RPMI7951 (cell line): ENCODE measurements at places on chromosomes 5 and 9. TPM values are rescaled to one million over a fixed set of nuclear protein-coding genes. Genes with fewer than 3 reads are reported as not detected.
A peak's percentile ranks its signal among the peaks of the same experiment; 100 is the strongest.

DNA sequence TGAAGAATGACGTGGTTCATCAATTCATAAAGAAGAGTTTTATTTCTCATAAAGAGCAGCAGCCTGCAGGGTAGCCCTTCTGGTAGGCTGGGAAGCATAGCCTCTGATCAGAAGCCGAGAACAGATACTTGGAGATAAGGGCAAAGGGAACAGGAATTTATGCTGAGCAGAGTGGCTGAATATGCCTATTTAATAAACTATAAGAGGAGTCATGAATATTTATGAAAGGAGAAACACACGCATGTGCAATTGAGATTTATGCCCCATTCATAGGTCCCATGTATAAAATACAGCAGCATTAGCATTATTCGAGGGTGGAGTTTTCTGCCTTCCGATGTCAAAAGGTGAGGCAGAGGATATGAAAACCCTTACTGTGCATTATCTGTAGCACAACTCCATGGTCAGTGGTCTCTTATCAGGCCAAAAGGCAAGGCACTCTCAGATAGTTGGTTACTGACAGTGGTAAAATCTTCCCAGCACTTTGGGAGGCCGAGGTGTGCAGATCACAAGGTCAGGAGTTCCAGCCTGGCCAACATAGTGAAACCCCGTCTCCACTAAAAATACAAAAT, 569.1 kb downstream of the ACTL7B start:
- DNase-seq: no peak

GRCh38 chr5:80248378-80248777, 7.5 kb downstream of the SERINC5 start:
- no peak for DNase-seq

The INSL6 gene
- total RNA-seq: not detected in 2 replicates

The TLX3 gene
- 0.96 and 1.9 TPM in 2 replicates for total RNA-seq

DNA sequence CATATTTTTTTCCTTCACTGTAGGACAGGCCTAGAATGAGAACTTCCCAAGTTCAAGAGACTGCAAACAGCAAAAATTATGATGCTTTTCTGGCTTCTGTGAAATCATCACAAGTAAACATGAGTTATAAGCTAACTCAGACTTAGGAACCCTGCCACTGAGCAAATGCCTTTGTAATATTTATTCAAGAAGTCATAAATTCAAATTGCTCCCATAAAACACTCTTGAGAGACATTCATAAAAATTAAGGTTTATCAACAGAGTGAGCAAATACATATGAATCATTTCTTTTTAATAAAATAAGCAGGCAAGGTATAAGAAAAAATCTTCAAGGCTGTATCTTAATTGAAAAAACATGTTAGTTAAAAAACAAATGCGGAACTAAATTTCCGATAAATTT, 124.2 kb downstream of the GNA14 start:
- DNase-seq: no peak

The IL31RA gene
- 0.24 and 0.68 TPM in 2 replicates for total RNA-seq

The IFNE gene
- total RNA-seq: 0.10 and 0.72 TPM in 2 replicates

- DNase-seq: no peak
Observed at GRCh38 chr9:17528859-17529258, 50.0 kb upstream of the SH3GL2 start.

DNA sequence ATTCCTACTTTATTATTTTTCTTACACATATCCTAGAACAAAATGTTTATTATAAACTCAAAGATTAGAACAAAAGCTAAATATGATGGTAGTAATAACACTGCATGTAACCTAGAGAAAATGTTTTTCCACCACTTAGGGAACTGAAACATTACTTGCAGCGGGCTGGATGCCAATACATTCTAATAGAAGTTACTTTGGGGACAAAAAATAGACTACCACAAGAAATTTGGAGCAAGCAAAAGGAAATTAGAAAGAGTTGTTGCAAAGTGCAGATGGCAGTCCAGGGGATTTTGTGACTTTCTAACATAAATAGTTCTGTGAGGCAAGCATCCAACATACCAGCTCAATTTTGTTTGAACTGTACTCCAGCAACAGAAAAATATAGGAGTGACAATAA, 255.3 kb upstream of the GRIN3A start:
- DNase-seq: no peak

DNA sequence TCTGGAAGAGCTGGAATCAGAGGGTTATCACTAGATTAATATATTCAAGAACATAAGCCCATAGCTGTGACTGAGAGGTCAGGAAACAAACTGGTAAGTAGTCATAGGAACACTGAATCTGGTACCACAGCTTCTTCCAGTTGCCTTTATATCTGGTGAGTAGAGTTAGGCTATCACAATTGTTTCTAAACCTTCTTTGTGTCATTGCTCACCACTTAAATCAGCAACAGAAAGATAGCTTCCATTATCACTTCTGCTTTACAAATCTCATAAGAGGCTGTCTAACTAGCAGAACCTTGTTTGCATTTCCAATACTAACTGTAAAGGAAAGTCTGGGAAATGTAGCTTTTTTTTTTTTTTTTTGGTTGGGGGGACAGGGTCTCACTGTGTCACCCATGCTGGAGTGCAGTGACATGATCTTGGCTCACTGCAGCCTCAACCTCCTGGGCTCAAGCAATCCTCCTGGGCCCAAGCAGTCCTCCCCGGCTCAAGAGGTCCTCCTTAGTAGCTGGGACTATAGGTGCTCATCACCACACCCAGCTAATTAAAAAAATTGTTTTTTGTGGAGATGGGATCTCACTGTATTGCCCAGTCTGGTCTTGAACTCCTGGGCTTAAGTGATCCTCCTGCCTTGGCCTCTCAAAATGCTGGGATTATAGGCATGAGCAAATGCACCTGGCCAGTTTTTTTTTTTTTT, 22.0 kb downstream of the CDC42SE2 start:
- no peak for DNase-seq

DNA sequence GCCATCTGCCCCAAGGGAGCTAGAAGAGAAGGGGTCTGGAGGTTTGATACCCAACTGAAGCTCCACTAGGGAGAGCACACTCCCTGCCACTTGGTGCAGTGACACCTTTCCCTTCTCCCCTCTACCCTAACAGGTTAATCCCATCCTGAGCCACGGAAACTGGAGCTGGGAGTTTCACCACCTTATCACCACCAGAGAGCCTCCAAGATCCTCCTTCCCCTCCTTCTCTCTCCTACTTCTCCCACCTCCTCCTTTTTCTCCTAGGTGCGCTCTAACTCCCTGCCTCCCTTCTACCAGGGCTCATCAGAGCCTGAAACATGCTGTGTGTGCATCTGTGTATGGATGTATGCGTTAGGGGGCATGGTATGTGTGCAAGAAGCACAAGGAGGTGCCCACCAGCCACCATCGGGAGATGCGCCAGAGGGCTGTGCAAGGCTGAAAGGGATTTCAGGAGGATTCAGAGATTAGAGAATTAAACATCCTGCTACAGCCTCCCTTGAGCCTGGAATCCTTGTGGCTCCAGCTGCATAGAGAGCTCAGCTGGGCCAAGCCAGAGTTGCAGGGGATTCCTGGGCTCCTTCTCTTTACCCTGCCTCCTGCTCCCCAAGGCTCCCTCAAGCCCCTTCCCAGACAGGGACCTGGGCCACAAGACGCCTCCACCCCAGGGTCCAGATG, 89.8 kb downstream of the PCDH1 start:
- DNase-seq: no peak

- DNase-seq: peak; percentile 24
Observed at GRCh38 chr5:17316970-17317459, 99.6 kb downstream of the BASP1 start.

The PCDHB3 gene
- 0.12 and 0.20 TPM in 2 replicates for total RNA-seq

GRCh38 chr5:1743061-1743768, 56.4 kb downstream of the MRPL36 start:
- no peak for DNase-seq

The MAMDC2 gene
- not detected in 2 replicates for total RNA-seq

DNA sequence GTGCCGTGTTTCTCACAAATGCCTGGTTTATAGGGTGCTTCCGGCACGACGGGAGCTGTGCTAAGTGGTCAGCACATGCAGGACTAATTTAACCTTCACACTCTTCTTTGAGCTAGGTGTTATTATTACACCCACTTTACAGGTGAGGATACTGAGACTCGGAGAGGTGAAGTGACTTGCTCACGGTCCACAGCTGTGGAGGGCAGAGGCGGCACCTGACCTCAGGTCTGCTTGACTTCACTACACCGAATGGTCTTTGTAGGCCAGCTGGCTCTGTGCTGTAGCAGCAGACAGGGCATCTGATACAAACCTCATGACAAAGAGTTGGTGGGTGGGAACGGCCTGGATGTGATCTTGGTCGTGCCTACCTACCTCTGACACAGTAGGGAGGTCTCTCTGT, 102.0 kb upstream of the BOD1 start:
- no peak for DNase-seq

GRCh38 chr5:154829181-154829588, 21.2 kb downstream of the FAXDC2 start:
- no peak for DNase-seq

DNA sequence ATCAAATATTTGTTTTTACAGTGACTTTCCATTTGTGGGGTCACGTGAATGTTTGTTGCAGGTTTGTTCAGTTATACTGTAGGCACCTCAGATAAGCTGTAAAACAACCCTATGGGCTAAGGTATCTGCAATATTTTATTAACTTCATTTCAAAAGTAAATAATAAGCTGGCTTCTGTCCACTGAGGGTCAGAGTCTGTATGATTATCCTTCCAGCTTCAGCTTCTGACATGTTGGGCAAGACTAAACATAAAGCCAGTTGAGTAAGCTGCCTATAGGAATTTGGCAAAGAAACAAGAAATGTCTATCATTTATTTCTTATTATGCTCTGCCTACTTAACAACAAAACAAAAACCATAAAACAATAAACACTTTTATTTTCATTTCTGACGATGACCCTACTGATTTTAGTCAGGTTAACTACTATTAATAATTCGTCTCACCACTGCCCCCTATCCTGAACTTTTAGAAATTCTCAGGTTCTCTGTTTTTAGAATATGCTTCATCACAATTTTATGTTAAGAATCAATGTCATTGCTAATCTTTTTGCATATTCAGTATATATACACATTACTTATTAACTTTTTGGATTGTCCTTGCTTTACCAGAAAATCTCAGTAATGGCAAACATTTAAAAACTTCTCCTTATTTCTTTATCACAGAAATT, 413.6 kb upstream of the ADAMTSL1 start:
- DNase-seq: no peak

- DNase-seq: peak; percentile 33
Observed at GRCh38 chr5:94094793-94095441, 353.5 kb upstream of the POU5F2 start.

DNA sequence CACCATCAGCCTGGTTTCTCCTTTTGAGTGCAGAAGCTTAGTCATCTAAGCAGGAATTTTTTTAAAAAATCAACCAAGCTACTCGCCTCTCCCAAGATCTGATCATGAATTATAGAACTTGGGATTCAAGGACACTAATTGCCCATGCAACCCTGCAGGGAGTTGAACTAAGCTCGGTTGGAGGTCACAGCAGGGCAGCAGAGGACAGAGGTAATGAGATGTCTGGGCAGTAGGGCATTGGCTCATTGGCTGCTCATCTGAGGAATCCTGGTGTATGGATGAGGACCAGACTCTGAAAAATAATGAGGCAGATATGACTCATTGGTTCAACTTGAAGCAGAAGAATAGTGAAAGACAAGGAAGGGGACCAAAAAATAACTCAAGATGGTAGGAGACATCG, 111.8 kb upstream of the TLE1 start:
- peak; percentile 30 for DNase-seq

DNA sequence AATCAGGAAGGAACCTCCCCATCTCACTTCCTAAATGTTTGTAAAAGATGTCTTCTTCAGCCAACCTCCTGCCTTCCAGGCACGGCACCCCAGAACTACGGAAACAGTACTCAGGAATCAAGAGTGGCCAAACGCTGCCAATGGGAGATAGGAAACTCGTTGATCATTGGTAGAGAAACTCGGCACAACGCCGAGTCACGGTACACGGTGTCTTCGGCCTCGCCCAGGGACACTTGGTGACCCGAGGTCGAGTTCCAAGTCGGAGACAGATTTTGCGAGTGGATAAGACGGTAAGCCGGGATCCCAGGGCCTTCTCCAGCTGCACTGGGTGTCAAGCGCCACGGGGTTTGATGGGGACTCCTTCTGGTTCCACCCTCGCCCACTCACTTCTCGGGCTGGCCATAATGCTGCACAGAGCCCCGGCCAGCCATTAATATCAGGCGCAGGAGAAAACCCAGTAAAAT, 343 bp downstream of the KIAA0825 start:
- peak; percentile 73 for DNase-seq

The PCDHGB7 gene
- 0.29 and 0.48 TPM in 2 replicates for total RNA-seq

The ECPAS gene
- 40.6 and 49.5 TPM in 2 replicates for total RNA-seq

GRCh38 chr5:50655810-50656205, 10.6 kb upstream of the PARP8 start:
- no peak for DNase-seq

DNA sequence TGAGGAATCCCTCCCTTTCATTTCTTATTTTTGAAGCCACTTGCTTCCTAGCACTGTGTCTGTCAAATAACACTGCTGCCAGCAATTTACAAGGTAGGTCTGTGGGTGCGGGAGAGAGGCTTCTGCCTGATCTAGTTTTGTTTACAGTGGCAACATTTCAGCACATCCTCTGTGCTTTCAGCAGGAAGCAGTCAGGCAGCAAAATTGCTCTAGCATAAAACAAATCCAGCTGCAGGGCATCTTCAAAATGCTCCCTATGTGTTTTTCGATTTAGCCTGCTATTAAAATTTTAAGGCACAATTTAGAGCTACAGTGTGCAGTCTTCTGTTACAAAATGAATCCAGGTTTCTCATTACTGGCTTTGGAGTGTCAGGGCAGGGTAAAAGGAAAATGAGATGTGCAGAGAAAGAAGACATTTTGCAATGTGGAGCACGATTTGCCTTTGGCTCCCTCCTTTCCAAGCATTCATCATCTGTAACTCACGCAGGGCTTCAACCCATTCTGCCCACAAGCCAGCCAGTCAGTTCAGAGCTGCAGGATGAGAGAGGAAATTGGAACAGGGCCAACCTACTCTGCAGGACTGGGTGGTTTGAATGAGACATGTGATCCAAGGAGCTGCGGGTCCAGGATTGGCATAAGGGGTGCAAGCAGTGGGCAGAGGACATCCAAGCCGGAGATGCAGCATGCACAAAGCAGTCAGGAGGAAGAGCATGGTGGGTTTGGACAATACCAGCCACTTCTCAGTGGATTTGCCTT, 143.4 kb upstream of the APC start:
- peak; percentile 46 for DNase-seq

DNA sequence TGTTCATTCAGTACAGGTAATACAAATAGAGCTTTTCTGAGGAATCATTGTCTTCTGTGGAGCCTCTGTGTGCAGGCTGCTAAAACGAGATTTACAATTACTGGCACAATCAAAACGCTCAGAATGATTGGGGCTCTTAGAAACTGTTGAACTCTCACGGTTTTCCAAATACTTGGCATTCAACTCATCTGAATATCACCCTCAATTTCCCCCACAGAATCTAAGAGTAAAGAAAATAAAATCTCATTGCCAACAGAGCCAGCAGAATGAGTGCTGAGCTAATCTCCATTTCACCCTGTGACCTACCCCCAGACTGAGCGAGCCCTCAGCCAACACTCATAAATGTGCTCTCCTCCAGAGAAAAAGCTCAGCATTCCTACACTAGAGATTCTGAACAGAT, 35.3 kb upstream of the TMED7 start:
- DNase-seq: no peak

- no peak for DNase-seq
Observed at GRCh38 chr5:12876541-12877298, 972.5 kb upstream of the CTNND2 start.

GRCh38 chr5:149413477-149414210, 34.6 kb upstream of the IL17B start:
- no peak for DNase-seq

GRCh38 chr9:83444110-83444509, 94.1 kb downstream of the FRMD3 start:
- no peak for DNase-seq

- no peak for DNase-seq
Observed at GRCh38 chr5:2415678-2416077, 335.8 kb downstream of the IRX2 start.

GRCh38 chr9:94927762-94928670, 201.5 kb downstream of the AOPEP start:
- DNase-seq: peak; percentile 50
